Activated CD4-positive, alpha-beta T cell treated with anti-CD3 and anti-CD28 coated beads for 48 hours (primary cell): ENCODE measurements at places on chromosomes 3 and 15.
A peak's percentile ranks its signal among the peaks of the same experiment; 100 is the strongest.

- no peak for DNase-seq
These were observed 114.1 kb upstream of the CDIN1 start for GRCh38 chr15:36465304-36465703.

DNA sequence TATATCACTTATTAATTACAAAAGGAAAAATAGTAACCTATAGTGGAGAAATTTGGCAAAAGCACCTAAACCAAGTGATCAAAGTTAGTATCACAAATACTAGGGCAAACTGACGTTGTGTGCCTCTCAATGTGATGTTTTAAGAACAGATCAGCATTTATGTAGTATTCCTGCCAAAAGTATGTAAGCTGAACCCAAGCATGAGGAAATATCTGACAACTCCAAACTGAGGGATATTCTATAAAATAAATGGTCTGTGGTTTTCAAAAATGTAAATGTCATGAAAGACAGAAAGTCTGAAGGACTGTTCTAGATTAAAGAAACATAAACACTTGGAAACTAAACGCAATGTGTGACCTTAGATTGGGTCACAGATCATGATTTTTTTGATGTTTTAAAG is 34.3 kb upstream of the PIK3CA start:
- no peak for DNase-seq

DNA sequence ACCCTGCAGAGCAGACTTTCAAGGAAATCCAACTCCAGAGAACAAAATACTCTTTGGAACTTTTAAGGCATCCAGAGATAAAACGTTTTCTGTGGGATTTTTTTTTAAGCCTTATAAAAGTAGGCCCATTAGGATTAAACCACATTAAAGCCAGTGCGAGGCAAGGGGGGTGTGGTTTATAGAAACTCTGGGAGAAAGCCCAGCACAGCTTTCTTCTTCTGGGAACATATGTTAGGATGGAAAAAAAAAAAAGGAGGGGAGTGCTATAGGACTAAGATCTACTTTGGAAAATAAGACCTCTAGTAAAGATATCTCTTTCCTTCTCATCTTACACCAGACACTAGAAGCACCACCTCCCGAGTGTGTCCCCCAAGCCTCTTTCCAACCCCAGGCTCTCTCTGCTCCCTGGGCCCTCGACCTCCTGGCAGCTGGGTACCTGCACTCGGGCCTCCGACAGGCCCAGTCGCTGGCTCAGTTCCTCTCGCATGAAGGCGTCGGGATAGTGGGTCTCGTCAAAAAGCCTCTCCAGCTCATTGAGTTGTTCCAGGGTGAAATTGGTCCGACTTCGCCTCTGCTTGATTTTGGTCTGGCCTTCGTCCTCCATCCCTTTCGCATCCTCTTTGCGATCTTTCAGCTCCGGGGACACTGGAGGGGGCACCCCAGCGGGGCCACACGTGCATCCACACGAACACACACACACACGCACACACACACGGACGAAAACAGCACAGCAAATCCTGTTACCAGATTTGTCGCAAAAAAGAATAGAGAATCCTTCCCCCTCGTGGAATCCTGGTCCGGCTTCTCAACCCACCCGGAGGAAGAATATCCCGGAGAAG is 3.8 kb downstream of the SHOX2 start:
- DNase-seq = no peak

- no peak for DNase-seq
These were observed 632 bp downstream of the CTSH start for GRCh38 chr15:78944202-78944625.

GRCh38 chr15:49530092-49530491 is 90.5 kb downstream of the FAM227B start:
- DNase-seq = no peak

GRCh38 chr3:153038779-153039178 is 123.2 kb upstream of the RAP2B start:
- no peak for DNase-seq

DNA sequence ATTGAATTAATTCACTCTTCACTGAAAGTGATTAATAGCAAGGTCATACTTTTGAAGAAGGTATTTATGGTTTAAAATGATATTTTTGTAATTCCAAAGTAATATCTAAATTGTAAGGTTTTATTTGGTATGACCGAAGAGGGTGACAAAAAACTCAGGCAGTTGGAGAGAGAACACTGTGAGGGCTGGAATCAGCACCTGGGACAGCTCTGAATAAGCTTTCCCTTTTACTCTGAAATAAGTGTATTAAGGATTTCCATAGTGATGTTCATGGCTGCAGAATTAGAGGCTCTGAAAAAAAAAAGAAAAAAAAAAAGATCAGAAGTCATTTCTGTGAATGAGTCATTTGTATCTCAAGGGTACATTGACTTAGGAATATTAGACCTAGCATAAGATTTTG is 299.5 kb downstream of the IL5RA start:
- DNase-seq = no peak

- no peak for DNase-seq
These were observed 85.9 kb upstream of the PRR23E start for GRCh38 chr3:127107002-127107401.

- DNase-seq = peak; percentile 78
These were observed 14.6 kb downstream of the XIRP1 start for GRCh38 chr3:39177708-39178332.

DNA sequence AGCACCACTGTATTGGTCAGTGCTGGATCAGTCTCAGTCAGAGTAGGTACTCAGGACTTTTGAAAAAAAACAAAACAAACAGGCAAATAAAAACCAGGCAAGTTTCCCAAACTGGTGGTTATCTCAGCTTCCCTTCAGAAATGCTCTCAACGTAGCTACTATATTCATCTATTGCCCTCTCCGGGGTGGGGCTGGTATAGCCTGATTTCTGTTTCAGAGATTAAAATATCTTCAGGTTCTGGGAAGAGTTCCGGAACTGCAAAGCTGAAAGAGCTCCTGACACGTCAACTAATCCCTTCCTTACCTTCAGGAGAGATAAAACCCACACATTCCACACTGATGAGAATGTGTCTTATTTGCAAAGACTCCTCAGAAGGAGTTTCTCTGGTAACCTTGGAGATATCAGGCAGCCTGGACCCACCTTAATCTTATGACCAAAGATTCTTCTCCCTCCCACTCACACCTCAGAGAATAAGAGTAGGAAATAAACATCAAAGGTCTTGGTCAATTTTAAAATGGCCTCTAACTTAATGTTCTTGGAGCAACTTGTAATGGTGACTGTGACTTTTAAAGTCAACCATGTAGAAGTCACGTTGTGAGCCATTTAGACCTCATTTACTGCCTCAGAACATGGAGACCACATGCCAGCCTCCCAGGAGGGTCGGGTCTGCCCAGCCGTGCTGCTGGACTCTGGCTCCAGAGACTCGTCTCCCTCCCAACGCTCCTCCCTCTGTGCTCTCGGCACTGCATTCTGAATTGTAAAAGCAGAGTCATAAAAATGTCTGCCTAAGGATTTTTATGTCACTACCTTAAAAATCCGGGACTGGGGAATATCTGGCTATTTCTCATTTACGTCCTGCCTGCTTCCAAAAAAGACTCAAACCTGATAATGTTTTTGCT is 53.8 kb downstream of the CDCP1 start:
- DNase-seq = no peak

GRCh38 chr3:84835366-84835765 is 123.4 kb upstream of the CADM2 start:
- no peak for DNase-seq
